Skeletal muscle tissue (tissue), 5 donors: ENCODE measurements at places on chromosomes 1 and 21. TPM values are rescaled to one million over a fixed set of nuclear protein-coding genes. Genes with fewer than 3 reads are reported as not detected.

Gene CASP9
- total RNA-seq: 9.9 TPM

Gene SELP
- 0.52 TPM for total RNA-seq

Gene CA6
- not detected for total RNA-seq

Gene SEMA6C
- total RNA-seq: 15.7 TPM

Gene SYDE2
- 5.2 TPM for total RNA-seq
